Activated T-helper 1 cell treated with anti-CD3 and anti-CD28 coated beads, Interleukin-2, amount 50 U/mL, for 16 hours (primary cell): ENCODE measurements at places on chromosomes 7 and 10.

- DNase-seq, result no peak
Measured at GRCh38 chr7:131536361-131536849, 20.0 kb downstream of the PODXL start.

DNA sequence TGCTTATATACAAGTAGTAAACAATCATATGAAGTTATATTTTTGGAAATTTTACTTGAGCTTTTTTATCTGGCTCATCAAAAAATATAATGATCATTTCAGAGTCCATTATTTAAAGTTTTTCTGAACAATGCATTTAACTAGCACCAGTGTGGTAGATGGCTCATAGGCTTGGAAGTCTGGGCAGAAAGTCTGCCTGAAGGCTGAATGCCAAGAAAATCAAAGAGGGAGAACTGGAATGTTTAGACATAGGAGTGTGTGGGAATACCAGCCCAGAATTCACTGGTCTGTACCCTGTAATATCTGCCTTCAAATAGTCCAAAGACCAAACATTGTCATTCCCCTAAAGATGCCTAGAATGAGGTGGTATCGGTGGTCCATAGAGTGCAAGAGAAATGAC, 40.3 kb upstream of the ANK3 start:
- DNase-seq, result no peak

DNA sequence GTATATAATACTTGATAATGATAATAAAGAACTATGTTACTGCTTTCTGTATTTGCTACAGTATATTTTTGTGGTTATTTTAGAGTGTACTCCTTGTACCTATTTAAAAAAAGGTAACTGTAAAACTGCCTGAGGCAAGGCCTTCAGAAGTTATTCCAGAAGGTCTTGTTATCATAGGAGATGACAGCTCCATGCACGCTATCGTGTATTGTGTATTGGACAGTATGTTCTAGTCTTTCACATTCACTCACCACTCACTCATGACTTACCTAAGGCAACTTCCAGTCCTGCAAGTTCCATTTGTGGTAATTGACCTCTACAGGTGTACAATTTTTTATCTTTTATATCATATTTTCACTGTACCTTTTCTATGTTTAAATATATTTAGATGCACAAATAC, 100.7 kb downstream of the ARL4A start:
- no peak for DNase-seq

GRCh38 chr7:25495342-25496250, 267.3 kb upstream of the NPVF start:
- no peak for DNase-seq

DNA sequence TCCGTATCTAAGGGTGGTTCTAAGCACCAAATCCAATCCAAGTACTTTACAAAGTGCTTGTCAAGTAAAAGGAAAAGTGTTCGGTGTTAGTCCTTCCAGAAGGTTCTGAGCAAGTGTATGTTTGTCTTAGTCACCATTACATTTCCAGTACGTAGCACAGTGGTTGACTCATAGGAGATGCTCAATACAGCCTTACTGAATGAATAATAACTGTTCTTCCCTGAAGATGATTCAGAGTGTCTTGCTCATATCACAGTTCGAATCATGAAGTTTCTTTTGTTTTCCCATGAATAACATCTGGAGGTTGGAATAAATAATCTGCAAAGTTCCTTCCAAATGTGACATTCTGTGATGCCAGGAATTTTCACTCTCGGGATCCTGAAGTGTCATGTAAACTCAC, 53.4 kb downstream of the WNT2 start:
- no peak for DNase-seq
